ENCODE measurements at places on chromosomes 16 and 17. TPM values are rescaled to one million over a fixed set of nuclear protein-coding genes. Genes with fewer than 3 reads are reported as not detected.

DNA sequence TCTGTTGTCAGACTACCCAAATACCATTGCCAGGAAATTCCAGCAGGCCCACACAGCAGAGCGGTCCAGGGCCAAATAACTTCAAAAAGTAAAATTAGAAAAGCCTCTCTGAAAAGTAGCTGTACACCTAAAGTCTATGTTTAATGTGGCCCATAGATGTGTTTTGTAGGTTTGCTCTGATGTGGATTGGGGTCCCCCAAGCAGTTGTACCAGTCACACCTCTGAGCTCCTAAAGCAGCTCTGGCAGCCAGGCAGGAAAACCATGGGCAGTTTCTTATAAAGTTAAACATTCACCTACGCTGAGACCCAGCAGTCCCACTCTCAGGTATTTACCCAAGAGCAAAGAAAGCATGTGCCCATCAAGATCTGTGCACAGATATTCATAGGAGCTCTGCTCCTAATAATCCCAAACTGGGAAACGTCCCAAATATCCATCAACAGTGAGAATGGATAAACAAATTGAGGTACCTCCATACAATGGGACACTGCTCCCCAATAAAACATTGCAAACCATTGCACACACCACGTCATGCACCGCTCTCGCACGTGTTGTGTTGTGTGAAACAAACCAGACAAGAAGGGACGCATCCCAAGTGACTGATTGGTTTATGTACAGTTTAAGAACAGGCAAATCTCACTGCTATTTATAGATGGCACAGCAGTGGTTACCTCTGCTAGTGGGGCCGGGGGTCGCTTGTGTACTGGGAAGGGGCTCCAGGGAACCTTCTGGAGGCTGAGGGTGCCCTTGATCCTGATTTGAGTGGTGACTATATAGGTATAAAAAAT is 15.8 kb upstream of the PRM1 start:
- no peak for DNase-seq

- no peak for DNase-seq
These were observed 11.4 kb downstream of the C16orf95 start for GRCh38 chr16:87305505-87306391.

DNA sequence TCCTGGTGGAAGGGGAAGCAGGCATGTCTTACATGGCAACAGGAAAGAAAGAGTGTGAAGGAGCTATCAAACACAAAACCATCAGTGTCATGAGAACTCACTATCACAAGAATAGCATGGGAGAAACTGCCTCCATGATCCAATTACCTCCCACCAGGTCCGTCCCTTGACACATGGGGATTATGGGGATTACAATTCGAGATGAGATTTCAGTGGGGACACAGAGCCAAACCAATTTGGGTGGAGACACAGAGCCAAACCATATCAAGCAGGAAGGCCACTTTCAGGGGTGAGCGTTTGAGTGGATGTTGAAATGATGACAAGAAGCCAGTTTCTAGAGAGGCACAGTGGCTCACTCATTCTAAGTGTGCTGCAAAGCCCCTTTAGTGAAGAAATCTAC is 143.8 kb downstream of the CPPED1 start:
- no peak for DNase-seq

DNA sequence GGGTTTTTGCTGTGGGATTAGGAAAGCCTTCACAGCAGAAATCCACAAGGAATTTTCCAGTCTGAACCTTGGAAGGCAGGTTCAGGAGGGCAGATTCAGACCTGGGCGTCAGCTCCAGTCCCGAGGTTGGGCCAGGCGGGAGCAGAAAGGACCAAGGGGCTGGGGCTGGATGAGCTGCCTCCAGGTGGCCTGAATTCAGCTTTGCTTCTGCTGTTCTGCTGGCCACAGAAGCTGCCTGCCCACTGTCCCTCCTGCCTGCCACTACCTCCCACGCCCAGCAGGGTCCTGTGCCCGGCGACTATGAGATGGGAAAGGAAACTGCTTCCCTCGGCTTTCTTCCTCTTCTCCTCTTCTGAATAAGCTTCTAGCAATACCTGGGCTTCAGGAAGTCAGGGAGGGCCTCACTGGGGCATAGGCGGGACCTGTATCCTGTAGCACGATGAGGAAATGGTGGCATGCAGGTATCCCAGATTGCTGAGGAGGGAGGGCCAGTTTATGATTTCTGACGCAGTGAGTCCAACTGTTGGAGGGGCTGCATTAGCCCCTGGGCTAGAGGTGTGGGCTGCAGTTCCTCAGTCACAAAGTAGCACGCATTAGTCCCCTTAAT is 18.4 kb downstream of the TBX4 start:
- no peak for DNase-seq

- DNase-seq: no peak
These were observed 157.0 kb upstream of the CDH11 start for GRCh38 chr16:65278874-65279273.

DNA sequence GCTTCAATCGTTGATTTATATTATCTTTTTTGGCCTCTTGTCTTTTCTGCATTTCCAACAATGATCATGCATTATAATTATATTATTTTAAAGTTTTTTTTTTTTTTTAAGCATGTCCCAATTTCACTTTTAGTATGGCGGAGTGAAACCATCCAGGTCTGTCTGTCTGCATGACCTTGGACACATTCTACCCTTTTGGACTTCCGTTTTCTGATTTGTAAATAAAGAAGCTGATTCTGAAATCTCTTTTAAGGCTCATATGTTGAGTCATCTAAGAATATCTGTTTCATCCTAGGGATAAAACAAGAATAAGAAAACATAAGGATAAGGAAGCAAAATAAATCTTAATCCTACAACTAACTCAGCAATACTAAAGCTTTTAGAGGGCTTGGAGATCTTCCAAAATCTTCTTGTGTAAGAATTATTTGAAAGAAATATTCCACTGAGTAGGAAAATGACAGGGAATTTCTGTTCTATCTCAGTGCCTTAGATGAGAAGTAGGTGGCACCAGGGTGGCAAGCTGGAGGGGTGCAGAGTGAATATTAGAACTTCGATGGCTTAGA is 195.7 kb upstream of the TOX3 start:
- no peak for DNase-seq

- no peak for DNase-seq
These were observed 20.2 kb downstream of the ABR start for GRCh38 chr17:1159431-1160180.

GRCh38 chr17:73091410-73091769 is 1.1 kb downstream of the SLC39A11 start:
- no peak for DNase-seq

GRCh38 chr16:15775663-15776304 is 81.0 kb downstream of the MYH11 start:
- no peak for DNase-seq

Gene JPH3
- not detected for polyA plus RNA-seq

Data from heart right ventricle (tissue), 16 donors.